ENCODE measurements at places on chromosomes 5 and 9. TPM values are rescaled to one million over a fixed set of nuclear protein-coding genes. Genes with fewer than 3 reads are reported as not detected.
A peak's percentile ranks its signal among the peaks of the same experiment; 100 is the strongest.

The HEMGN gene
- not detected for polyA plus RNA-seq

The OMD gene
- polyA plus RNA-seq = not detected

The ABCA2 gene
- 6.0 TPM for polyA plus RNA-seq

DNA sequence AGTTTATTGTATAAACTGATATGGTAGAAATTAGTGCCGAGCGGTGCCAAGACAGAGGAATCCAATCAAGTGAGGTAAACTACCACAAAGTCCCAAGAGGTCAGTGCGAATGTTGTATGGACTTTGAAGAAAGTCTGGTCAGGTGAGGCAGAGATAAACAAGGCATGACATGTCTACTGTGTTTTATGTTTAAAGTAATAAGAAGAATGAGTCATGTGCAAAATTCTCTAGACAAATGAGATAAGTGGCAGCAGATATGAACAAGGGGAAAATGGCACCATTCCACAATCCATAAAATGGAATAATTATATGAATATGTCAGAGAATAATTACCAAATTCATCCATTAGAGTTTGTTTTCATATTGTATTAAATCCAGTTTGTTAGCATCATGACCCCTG is 364.1 kb upstream of the CCNH start:
- no peak overlapping the region for H3K27ac ChIP-seq
- no peak overlapping the region for H3K4me3 ChIP-seq
- no peaks in the 10 kb centered on the region for H3K4me1 ChIP-seq
- DNase-seq = no peak

DNA sequence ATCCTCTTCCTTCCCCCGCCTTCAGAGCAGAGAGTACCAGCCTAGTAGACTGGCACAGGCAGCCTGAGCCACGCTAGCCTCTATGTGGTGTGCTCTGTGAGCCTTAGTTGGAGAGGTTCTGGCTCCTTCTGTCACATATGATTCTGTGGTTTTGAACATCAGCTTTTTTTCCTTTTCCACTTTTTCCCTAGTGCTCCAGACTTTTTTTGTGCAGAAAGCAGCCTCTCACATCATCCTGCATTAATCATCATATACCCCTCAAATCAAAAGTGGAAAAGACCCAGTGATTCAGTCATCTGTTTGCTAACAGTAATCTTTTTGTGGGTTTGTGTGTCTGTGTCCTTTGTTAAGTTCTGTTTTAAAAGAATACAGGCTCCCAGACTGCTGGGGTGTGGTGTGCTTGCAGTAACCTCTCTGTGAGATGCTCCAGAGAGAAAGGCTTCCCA is 663.9 kb upstream of the RGMB start:
- H3K27ac ChIP-seq = no peak overlapping the region
- DNase-seq = no peak
- no peaks in the 10 kb centered on the region for H3K27me3 ChIP-seq
- H3K4me1 ChIP-seq = no peaks in the 10 kb centered on the region
- H3K4me3 ChIP-seq = no peak overlapping the region

- peaks cover 40% of the 10 kb centered on the region for H3K4me1 ChIP-seq
- no peaks in the 10 kb centered on the region for H3K27me3 ChIP-seq
- peak; percentile 18 for DNase-seq
These were observed 1.5 kb downstream of the CLTA start for GRCh38 chr9:36192196-36192595.

DNA sequence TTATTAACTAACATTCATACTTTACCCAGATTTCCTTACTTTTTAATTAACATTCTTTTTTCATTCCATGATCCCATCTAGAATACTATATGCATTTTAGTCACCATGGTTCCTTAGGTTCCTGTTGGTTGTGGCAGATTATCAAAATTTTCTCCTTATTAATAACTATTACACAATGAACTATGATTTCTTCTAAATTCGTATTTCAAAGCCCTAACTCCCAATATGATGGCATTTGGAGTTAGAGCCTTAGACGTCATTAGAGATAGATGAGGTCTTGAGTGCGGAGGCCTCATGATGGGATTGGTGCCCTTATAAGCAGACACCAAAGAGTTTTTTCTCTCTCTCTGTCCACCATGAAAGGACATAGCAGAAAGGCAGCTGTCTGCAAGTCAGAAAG is 485.4 kb downstream of the TLR4 start:
- H3K4me3 ChIP-seq = no peak overlapping the region
- no peak for DNase-seq
- H3K27me3 ChIP-seq = no peaks in the 10 kb centered on the region
- H3K36me3 ChIP-seq = no peaks in the 10 kb centered on the region

GRCh38 chr9:32255026-32255425 is 129.4 kb upstream of the ACO1 start:
- no peak overlapping the region for H3K4me3 ChIP-seq
- no peaks in the 10 kb centered on the region for H3K4me1 ChIP-seq
- no peak overlapping the region for H3K27ac ChIP-seq
- no peak for DNase-seq
- H3K36me3 ChIP-seq = no peaks in the 10 kb centered on the region

DNA sequence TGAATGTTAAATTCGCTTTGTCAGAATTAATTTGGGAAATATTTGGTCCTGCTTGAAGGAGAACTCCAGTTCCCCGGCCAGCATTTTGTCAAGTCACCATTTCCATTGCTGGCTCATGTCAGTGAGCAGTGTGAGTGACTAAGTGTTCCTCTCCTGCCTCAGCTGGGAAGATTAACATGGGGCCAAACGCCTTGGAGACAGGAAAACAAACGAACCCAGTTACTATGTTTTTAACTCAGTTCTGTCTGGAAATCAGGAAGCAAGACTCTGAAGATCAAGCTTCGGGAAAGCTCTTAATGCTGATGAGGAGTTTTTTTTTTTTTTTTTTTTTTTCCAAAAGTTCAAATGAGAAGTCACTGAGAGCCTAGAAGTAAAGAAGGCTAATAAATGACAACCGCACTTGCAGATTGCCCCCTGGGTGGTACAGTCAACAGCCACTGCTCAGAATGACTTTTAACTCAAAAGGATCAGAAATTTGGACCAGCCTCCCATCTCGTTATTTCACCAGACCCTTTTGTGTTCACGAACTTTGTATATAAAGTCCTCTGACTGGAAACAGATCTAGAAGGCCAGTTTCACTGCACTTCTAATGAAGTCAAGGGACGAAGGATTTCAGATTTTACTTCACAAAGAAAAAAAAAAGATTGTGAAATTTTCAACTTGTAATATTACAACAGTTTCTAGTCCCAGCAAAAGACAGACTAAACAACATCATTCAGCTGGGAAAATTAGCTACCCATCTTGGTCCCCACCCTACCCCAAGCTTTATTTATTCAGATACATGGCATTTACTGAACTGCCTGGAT is 121.3 kb downstream of the LHFPL2 start:
- peak overlapping the region; percentile 79 for H3K27ac ChIP-seq
- peaks cover 80% of the 10 kb centered on the region for H3K4me1 ChIP-seq
- DNase-seq = peak; percentile 92
- H3K4me3 ChIP-seq = no peak overlapping the region
- H3K27me3 ChIP-seq = no peaks in the 10 kb centered on the region

- DNase-seq = peak; percentile 54
- no peak overlapping the region for H3K27ac ChIP-seq
- H3K4me3 ChIP-seq = no peak overlapping the region
- no peaks in the 10 kb centered on the region for H3K27me3 ChIP-seq
- peaks cover 28% of the 10 kb centered on the region for H3K36me3 ChIP-seq
These were observed 77.7 kb downstream of the RGS3 start for GRCh38 chr9:113541019-113541900.

- H3K4me3 ChIP-seq = no peak overlapping the region
- no peaks in the 10 kb centered on the region for H3K4me1 ChIP-seq
- H3K27ac ChIP-seq = no peak overlapping the region
- no peaks in the 10 kb centered on the region for H3K36me3 ChIP-seq
- H3K27me3 ChIP-seq = no peaks in the 10 kb centered on the region
These were observed 1980.0 kb upstream of the CDH6 start for GRCh38 chr5:29213475-29213874.

DNA sequence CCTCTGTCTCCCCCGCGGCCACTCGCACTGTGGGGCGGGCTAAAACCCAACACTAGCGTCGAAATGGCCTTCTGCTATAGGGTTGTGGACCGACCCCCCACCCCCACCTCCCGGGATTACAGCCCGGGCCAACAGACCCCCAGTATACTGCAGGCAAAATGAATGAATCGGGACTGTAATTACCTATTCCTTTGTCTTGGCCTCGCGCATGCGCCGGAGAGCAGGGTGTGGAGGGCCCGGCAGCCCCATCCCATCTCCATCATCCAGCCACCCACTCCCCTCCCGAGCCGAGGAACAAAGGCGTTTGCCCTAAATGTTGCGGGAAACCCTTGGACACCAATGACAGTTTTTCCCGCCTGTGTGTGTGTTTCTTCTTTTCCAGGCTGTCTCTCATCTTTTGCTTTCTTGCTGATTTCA is 1.6 kb downstream of the BASP1 start:
- H3K27ac ChIP-seq = no peak overlapping the region
- H3K27me3 ChIP-seq = peaks cover 42% of the 10 kb centered on the region
- no peak for DNase-seq
- H3K4me3 ChIP-seq = peak overlapping the region; percentile 45

GRCh38 chr9:116361547-116361946 is 208.0 kb downstream of the PAPPA start:
- H3K27ac ChIP-seq = no peak overlapping the region
- DNase-seq = no peak
- H3K4me1 ChIP-seq = no peaks in the 10 kb centered on the region
- no peaks in the 10 kb centered on the region for H3K36me3 ChIP-seq
- H3K4me3 ChIP-seq = no peak overlapping the region

GRCh38 chr5:98770209-98770910 is 3.1 kb upstream of the RGMB start:
- peak; percentile 87 for DNase-seq
- no peaks in the 10 kb centered on the region for H3K27me3 ChIP-seq
- peak overlapping the region; percentile 63 for H3K4me3 ChIP-seq
- H3K36me3 ChIP-seq = no peaks in the 10 kb centered on the region
- peak overlapping the region; percentile 97 for H3K27ac ChIP-seq

DNA sequence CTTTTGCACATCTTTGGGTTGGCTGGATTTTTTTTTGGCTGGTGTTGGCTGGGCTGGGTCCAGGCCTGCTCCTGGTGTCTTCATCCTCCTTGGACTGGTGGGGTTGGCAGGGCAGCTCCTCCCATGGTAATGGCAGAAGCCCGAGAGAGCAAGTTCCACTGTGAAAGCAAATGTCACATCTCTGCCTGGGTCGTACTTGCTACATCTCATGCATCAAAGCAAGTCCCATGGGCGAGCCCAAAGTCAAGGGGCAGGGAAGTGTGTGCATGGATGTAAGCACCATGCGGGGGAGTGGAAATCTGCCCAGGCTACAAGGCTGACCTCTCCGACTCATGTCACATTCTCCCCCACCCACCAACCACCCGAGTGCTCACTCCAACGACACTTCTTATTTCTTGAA is 26.7 kb downstream of the NKX2-5 start:
- DNase-seq = no peak
- H3K4me3 ChIP-seq = no peak overlapping the region
- no peaks in the 10 kb centered on the region for H3K36me3 ChIP-seq

DNA sequence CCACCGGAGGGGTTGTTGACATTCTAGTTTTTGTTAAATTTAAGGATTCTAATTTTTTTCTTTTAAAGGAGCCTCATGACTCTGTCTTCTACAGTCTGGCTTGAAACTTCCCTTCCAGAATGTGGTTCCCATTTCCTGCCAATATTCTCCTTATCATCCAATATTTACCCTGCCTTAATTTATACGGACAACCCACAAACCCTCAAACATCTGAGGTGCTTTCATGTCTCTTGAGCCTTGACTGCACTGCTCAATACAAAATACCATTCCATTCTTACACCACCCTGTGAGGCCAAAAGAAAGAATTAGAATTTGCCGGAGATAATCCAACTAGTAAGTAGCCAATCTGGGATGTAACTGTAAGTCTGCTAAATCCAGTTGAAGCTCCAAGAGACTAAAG is 346.5 kb downstream of the SPOCK1 start:
- H3K4me1 ChIP-seq = no peaks in the 10 kb centered on the region
- no peak overlapping the region for H3K4me3 ChIP-seq
- no peak for DNase-seq
- H3K36me3 ChIP-seq = no peaks in the 10 kb centered on the region
- no peaks in the 10 kb centered on the region for H3K27me3 ChIP-seq
- no peak overlapping the region for H3K27ac ChIP-seq

DNA sequence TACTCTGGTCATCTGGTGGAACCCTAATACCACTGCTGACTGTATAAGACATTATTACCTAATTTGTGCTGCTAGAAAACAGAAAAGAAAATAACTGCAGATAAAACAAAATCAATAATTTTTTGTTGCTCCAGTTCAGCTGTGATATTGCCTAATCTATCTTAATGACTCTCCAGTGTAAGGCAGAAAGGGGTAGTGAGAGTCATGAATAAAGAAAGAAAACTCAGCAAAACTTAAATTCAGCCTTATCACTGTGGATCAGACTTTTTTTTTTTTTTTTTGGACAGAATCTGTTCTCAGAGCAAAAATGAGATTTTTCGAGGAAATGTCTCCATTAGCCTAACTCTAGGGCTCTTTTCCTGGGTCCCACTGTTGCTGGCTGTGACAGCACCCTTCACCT is 1.1 kb upstream of the DOCK2 start:
- H3K27ac ChIP-seq = no peak overlapping the region
- H3K36me3 ChIP-seq = no peaks in the 10 kb centered on the region
- no peak overlapping the region for H3K4me3 ChIP-seq

DNA sequence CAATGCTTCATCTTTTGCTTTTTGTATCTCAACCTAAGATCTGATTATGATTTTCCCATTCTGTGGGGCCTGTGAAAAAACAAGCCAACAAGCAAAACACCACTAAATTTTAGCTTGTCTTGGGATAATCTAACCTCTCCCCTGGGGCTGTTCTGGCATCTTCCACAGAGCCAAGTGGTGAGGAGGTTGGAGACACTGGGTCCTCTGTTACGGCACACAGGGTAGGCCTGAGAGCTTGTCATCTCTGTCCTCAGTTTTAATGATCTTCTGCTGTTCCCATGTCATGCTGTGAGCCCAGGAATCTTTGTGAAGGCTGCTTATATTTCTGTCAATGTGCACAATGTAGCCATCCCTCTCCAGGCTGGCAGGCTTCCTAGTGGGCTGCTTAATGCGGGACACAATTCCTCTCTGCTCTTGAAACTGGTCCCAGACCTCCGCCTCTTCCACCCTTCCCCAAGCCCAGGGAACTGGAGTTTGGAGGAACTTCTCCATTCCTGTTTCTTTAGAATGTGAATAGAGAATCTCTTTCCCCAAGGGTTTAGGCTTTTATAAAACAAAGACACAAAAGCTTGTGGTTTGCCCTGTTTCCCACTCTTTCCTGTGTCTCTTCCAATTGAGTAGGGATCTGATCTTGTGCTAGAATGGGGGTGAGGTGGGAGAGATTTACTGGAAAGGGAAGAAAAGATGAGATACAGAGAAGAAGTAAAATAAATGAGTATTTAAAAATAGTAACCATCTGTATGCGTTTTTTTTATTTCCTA is 30.9 kb upstream of the SEMA6A start:
- H3K27ac ChIP-seq = no peak overlapping the region
- no peak overlapping the region for H3K4me3 ChIP-seq
- H3K27me3 ChIP-seq = no peaks in the 10 kb centered on the region
- no peak for DNase-seq
- H3K36me3 ChIP-seq = no peaks in the 10 kb centered on the region
- no peaks in the 10 kb centered on the region for H3K4me1 ChIP-seq
